GM23248 (cell line): ENCODE measurements at places on chromosomes 4 and X. TPM values are rescaled to one million over a fixed set of nuclear protein-coding genes. Genes with fewer than 3 reads are reported as not detected.

ARR3 gene
- not detected in 2 replicates for total RNA-seq

CT47B1 gene
- not detected in 2 replicates for total RNA-seq

MMGT1 gene
- total RNA-seq, result 28.6 and 30.6 TPM in 2 replicates

CCSER1 gene
- not detected in 2 replicates for total RNA-seq

SSX4B gene
- total RNA-seq, result not detected in 2 replicates
